ENCODE measurements at places on chromosomes 16 and 17.
A peak's percentile ranks its signal among the peaks of the same experiment; 100 is the strongest.

DNA sequence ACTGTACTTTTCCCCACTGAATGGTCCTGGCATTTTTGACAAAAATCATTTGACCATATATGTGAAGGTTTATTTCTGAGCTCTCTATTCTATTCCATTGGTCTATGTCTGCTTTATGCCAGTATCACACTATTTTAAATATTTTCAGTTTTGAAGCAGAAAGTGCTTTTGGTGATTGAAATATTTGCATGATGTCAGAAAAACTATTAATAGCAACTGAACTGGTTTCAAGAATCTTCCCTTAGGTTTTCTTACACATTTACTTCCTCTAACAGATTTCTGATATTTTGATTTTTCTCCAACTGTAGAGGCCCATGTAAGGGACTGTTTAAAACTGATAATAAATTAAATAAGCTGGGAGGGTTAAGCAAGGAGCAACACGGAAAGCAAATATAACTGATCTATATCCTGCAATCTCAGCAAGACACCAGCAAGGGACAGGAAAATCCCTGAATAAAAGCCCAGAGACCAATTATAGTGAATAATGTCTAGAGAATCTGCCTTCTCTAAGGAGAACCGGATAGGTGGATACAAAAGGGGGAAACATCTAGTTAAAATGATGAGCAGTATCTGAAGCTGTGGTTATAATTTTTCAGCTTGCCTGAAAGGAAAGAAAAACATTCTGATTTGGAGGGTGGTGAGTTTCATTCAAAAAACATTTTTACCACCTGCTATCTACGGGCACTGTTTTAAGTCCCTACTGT, 80.9 kb upstream of the STAC2 start:
- DNase-seq = no peak
- H3K27me3 ChIP-seq = no peaks in the 10 kb centered on the region
- no peak overlapping the region for H3K27ac ChIP-seq
- no peak overlapping the region for H3K4me3 ChIP-seq
- H3K36me3 ChIP-seq = peaks cover 25% of the 10 kb centered on the region
- peaks cover 17% of the 10 kb centered on the region for H3K4me1 ChIP-seq

DNA sequence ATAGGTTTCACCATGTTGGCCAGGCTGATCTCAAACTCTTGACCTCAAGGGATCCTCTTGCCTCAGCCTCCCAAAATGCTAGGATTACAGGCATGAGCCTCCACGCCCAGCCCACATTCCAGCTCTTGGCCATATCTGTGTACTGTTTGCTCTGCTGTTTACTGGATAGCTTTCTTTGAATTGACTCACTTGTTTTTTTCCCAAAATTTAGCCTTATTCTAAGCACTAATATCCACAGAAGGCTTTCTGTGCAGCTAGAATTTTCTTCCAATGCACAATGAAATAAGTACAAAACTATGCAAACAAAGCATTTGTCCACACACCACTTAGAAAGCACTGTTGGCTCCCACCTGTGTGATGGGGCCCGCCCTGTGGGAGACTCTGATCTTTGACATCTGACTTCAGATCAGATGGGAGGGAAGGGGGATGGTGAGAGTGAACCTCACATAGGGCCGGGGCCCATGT, 72.2 kb downstream of the CLEC16A start:
- DNase-seq = no peak
- no peaks in the 10 kb centered on the region for H3K27me3 ChIP-seq
- H3K4me1 ChIP-seq = peaks cover 5% of the 10 kb centered on the region

DNA sequence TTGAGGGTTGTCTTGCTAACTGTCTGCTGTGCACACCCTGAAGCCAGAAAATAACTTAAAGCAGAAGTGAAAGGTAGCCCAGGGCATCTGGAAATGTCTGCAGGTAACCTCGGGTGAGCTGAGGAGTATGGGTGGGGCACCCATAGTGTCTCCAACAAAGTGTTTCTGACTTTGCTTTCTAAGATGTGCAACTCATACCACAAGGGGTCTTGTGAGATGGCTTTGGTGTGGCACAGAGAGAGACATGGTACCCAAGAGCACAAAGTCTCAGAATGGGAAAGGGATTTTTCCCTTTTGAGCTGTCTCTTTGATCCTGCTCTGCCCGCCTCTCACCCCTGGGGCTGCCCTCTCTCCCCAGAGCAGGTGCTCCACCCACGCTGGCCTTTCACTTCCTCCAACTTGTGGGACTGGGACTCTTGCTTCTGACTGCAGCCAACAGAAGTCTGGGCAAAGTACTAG, 6.9 kb downstream of the CHD9 start:
- H3K36me3 ChIP-seq = no peaks in the 10 kb centered on the region
- peak overlapping the region; percentile 27 for H3K27ac ChIP-seq
- H3K27me3 ChIP-seq = no peaks in the 10 kb centered on the region
- no peak for DNase-seq

GRCh38 chr16:82801361-82801760, 174.6 kb downstream of the CDH13 start:
- DNase-seq = no peak
- H3K27ac ChIP-seq = no peak overlapping the region
- H3K36me3 ChIP-seq = no peaks in the 10 kb centered on the region

GRCh38 chr17:74769266-74769855, 6.8 kb downstream of the NAT9 start:
- H3K27me3 ChIP-seq = no peaks in the 10 kb centered on the region
- H3K36me3 ChIP-seq = peaks cover 8% of the 10 kb centered on the region
- no peak overlapping the region for H3K4me3 ChIP-seq
- H3K27ac ChIP-seq = no peak overlapping the region
- no peak for DNase-seq

- DNase-seq = no peak
- H3K27me3 ChIP-seq = no peaks in the 10 kb centered on the region
- no peaks in the 10 kb centered on the region for H3K36me3 ChIP-seq
These were observed 1.9 kb upstream of the CPD start for GRCh38 chr17:30376621-30377452.

- H3K27ac ChIP-seq = no peak overlapping the region
- H3K36me3 ChIP-seq = peaks cover 3% of the 10 kb centered on the region
- no peak overlapping the region for H3K4me3 ChIP-seq
- no peaks in the 10 kb centered on the region for H3K27me3 ChIP-seq
- peaks cover 8% of the 10 kb centered on the region for H3K4me1 ChIP-seq
These were observed 86.7 kb downstream of the ZFHX3 start for GRCh38 chr16:72961115-72961832.

DNA sequence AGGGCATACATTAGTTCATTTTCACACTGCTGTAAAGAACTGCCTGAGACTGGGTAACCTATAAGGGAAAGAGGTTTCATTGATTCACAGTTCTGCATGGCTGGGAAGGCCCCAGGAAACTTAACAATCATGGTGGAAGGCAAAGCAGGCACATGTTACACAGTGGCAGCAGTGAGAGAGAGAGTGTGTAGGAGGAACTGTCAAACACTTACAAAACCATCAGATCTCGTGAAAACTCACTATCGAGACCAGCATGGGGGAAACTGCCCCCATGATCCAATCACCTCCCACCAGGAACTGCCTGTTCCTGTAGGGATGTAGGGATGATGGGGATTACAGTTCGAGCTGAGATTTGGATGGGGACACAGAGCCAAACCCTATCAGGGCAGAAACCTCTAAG, 17.2 kb downstream of the NUBP1 start:
- DNase-seq = no peak
- H3K27me3 ChIP-seq = no peaks in the 10 kb centered on the region
- H3K27ac ChIP-seq = no peak overlapping the region
- H3K4me3 ChIP-seq = no peak overlapping the region

GRCh38 chr16:72475688-72476087, 303.7 kb upstream of the PMFBP1 start:
- DNase-seq = no peak
- H3K36me3 ChIP-seq = no peaks in the 10 kb centered on the region
- no peak overlapping the region for H3K4me3 ChIP-seq
- H3K27ac ChIP-seq = no peak overlapping the region
- H3K4me1 ChIP-seq = no peaks in the 10 kb centered on the region

- no peaks in the 10 kb centered on the region for H3K27me3 ChIP-seq
- H3K4me1 ChIP-seq = no peaks in the 10 kb centered on the region
- H3K36me3 ChIP-seq = no peaks in the 10 kb centered on the region
- no peak overlapping the region for H3K27ac ChIP-seq
These were observed 410.8 kb downstream of the CDH11 start for GRCh38 chr16:64711026-64711425.

DNA sequence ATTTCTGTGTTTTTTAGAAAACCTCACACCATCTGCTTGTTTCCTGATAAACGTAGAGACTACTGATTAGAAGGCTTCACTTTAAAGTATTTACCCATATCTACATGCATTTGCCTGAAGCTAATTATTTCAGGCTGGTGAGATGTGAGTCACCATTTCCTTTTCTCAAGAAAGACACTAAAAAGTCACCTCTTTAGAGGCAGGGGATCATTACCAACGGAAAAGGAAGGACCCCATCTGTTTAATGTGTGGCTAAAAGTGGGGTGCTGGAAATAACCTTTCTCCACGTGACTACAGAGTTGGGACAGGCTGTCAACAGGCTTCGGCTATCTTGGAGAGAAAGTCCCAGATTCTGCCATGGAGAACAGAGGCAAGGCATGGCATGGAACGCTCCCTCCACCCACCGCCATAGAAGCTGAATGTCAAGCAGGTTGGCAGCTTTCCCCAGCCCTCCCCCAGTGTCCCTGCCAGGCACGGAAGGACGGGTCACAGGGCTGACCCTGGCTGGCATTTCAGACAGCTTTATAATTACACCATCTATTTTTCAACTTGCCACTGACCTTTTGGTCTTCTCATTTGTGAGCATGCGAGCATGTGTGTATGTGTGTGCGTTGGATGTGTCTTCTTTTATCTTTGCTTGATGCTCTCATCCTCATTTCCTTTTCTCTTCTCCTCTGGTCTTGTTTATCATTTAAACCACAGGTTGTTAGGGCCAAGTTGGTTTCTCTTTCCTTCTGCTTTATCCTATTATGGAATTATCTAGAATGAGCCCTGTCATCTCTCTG, 157.0 kb downstream of the CPPED1 start:
- H3K27ac ChIP-seq = no peak overlapping the region
- no peaks in the 10 kb centered on the region for H3K4me1 ChIP-seq
- peak; percentile 21 for DNase-seq

- H3K36me3 ChIP-seq = no peaks in the 10 kb centered on the region
- no peaks in the 10 kb centered on the region for H3K27me3 ChIP-seq
- no peak for DNase-seq
- peak overlapping the region; percentile 81 for H3K27ac ChIP-seq
- H3K4me3 ChIP-seq = peak overlapping the region; percentile 31
- H3K4me1 ChIP-seq = peaks cover 13% of the 10 kb centered on the region
These were observed 39.6 kb downstream of the WSB1 start for GRCh38 chr17:27333410-27333980.

DNA sequence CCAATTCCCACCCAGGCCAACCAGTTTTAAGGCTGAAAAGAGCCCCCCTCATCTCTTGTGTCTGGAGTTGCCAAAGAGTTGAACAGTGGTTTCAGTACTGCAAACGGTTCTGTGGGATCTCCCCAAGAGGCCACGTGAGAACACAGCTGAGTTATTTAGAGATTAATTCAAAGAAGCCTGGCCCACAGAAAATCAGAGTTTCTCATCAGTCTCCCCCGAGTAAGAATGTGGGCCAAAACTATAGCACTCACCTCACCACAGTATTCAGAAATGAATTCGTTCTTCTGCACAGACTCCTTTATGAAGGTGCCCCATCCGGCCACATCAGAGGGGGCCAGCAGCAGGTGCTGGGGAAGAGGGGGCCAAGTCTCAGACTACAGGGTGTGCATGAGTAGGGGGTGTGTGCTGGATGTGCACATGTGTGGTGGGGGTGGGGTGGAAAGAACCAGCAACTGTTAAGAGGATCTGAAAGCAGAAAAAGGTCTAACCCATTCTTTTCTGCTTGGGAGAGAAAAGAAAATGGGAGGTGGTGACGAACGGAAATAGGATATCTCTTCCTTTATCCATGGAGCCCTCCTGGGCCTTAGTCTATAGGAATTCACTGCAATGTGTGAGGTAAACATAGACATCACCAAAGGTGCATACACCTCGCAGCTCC, 22.6 kb downstream of the CNTNAP1 start:
- no peak overlapping the region for H3K27ac ChIP-seq
- H3K4me1 ChIP-seq = peaks cover 11% of the 10 kb centered on the region
- no peaks in the 10 kb centered on the region for H3K27me3 ChIP-seq
- H3K36me3 ChIP-seq = peaks cover 23% of the 10 kb centered on the region
- no peak for DNase-seq

GRCh38 chr17:2107506-2107905, 52.6 kb downstream of the HIC1 start:
- H3K4me1 ChIP-seq = peaks cover 8% of the 10 kb centered on the region
- no peak overlapping the region for H3K4me3 ChIP-seq
- DNase-seq = no peak
- no peaks in the 10 kb centered on the region for H3K27me3 ChIP-seq
- peak overlapping the region; percentile 46 for H3K27ac ChIP-seq
- H3K36me3 ChIP-seq = peaks cover 6% of the 10 kb centered on the region

DNA sequence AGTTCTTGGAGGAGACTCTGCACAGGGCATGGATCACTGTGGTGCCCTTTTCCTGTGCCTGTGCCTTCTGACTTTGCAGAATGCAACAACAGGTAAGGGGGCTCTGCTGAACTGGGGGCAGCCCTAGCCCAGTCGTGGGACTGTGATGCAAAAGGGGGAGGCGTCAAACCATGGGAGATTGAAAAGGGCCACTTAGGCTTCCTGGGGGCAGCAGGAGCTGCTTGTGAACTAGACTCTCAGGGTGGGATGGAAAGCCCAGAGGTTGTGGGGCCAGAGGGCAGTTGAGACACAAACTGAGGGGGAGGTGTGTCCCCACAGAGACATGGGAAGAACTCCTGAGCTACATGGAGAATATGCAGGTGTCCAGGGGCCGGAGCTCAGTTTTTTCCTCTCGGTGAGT, 19.6 kb downstream of the ADGRG5 start:
- peaks cover 29% of the 10 kb centered on the region for H3K27me3 ChIP-seq
- no peaks in the 10 kb centered on the region for H3K36me3 ChIP-seq
- DNase-seq = no peak
- no peaks in the 10 kb centered on the region for H3K4me1 ChIP-seq
- H3K27ac ChIP-seq = no peak overlapping the region

DNA sequence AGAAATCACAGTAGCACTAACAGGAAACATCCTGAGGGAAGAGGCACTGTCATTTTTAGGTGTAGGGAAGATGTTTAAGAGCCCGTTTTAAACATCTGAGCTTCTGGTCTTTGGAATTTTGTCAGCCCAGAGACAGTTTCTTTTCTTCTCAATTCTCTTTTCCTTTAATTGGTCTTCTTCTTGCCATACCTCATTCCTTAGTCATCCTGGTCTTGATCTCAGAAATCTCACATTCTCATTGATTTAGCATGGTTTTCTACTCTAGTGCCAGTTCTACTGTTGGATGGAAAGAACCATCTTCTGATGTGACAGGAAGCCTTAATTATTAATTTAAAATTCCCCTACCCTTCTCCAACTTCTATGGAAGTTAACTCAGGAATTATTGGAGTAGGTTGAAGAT, 25.4 kb downstream of the BMERB1 start:
- no peak overlapping the region for H3K27ac ChIP-seq
- no peak overlapping the region for H3K4me3 ChIP-seq
- H3K36me3 ChIP-seq = no peaks in the 10 kb centered on the region
- no peaks in the 10 kb centered on the region for H3K27me3 ChIP-seq

- H3K36me3 ChIP-seq = no peaks in the 10 kb centered on the region
- no peak for DNase-seq
- peak overlapping the region; percentile 20 for H3K27ac ChIP-seq
- H3K4me3 ChIP-seq = no peak overlapping the region
These were observed 58.0 kb downstream of the PITPNC1 start for GRCh38 chr17:67435122-67435521.

- H3K4me3 ChIP-seq = no peak overlapping the region
- no peaks in the 10 kb centered on the region for H3K36me3 ChIP-seq
- DNase-seq = no peak
- H3K27ac ChIP-seq = no peak overlapping the region
- H3K4me1 ChIP-seq = no peaks in the 10 kb centered on the region
- no peaks in the 10 kb centered on the region for H3K27me3 ChIP-seq
These were observed 89.2 kb downstream of the PITPNC1 start for GRCh38 chr17:67466251-67466796.
